ENCODE measurements at places on chromosomes 16 and 17.
A peak's percentile ranks its signal among the peaks of the same experiment; 100 is the strongest.

- no peak for DNase-seq
Observed at GRCh38 chr16:4876646-4877379, 29.5 kb downstream of the UBN1 start.

GRCh38 chr17:40327735-40328385 lies 18.9 kb downstream of the RARA start:
- no peak for DNase-seq

DNA sequence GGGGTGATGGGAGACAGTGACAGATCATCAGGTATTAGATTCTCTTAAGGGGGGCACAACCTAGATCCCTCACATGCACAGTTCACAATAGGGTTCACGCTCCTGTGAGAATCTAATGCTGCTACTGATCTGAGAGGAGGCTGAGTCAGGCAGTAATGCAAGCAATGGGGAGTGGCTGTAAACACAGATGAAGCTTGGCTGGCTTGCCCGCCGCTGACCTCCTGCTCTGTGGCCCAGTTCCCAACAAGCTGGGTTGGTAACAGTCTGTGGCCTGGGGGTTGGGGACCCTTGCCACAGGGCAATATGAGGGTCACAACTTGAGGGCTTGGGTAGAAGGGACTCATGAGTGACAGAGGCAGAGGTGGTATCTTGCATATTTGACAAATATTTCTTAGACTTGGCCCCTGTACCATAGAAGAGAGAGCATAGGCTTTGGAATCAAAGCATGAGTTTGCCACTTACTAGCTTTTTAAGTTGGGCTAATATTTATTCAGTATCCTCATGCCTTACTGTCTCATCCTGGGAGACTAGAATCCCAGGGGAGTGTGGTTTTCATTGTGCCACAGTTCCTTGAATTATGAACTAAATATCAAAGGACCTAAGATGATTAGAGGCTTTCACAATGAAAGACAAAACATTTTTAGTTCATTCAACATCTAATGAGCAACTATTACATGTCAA lies 133.4 kb downstream of the SPACA3 start:
- no peak for DNase-seq

DNA sequence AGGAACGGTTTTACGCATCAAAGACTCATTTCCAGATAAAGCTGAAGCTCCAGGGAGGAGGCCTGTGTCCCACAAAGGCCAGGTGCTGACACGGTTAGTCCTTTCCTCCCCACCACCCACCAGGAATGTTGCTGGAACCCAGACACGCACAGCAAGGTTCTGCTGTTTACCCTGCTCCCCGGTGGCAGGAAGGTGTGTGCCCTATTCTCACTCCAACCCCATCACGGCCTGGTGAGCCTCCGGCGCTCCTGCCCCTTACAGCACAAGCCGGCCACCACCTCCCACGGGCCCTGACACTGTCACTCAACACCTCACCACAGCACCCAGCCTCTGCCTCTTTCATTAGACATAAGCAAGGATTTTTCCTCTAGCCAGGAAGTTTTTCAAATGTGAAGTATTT lies 47.8 kb downstream of the ANKRD11 start:
- no peak for DNase-seq

GRCh38 chr17:68480885-68481284 lies 23.6 kb upstream of the WIPI1 start:
- DNase-seq = no peak

GRCh38 chr17:72711521-72712310 lies 380.8 kb downstream of the SLC39A11 start:
- no peak for DNase-seq

DNA sequence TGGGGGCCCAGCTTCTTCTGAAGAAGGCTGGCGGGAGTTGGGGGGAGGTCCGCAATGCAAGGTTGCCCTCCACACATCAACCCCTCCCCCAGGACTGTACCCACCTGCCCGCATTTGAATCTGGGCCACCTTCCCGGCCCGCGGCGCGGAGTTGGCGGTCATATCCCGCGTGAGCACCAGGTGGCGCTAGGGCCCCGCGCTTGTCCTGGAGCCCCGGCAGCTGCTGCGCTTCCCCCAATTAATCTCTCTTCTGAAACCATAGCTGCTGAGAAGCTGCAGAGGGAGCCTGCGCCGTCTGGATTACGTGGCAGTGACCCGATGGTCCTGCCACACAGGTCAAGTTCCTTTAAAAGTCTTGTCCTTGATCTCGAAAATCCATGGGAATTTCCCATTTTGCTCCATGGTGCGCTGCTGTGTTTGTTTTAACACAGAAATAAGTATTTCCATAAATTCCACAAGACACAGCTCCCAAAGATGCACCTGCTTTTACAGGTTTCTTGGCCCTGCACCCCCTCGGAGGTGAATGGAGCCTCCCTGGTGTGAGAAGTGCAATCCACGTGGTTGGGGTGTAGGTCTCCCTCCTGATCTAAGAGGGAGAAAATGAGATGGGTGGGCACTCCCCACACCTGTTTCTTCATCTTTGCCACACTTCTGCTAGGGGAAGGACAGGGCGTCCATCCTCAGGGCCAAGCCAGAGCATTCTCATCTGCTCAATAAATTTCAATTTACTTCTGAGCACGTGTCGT lies 22.1 kb downstream of the COX4I1 start:
- peak; percentile 78 for DNase-seq

GRCh38 chr16:84484579-84485254 lies 19.7 kb downstream of the MEAK7 start:
- peak; percentile 68 for DNase-seq

- DNase-seq = no peak
Observed at GRCh38 chr16:15726715-15727114, 76.7 kb downstream of the NDE1 start.

- no peak for DNase-seq
Observed at GRCh38 chr16:61057635-61058034, 978.6 kb downstream of the CDH8 start.

DNA sequence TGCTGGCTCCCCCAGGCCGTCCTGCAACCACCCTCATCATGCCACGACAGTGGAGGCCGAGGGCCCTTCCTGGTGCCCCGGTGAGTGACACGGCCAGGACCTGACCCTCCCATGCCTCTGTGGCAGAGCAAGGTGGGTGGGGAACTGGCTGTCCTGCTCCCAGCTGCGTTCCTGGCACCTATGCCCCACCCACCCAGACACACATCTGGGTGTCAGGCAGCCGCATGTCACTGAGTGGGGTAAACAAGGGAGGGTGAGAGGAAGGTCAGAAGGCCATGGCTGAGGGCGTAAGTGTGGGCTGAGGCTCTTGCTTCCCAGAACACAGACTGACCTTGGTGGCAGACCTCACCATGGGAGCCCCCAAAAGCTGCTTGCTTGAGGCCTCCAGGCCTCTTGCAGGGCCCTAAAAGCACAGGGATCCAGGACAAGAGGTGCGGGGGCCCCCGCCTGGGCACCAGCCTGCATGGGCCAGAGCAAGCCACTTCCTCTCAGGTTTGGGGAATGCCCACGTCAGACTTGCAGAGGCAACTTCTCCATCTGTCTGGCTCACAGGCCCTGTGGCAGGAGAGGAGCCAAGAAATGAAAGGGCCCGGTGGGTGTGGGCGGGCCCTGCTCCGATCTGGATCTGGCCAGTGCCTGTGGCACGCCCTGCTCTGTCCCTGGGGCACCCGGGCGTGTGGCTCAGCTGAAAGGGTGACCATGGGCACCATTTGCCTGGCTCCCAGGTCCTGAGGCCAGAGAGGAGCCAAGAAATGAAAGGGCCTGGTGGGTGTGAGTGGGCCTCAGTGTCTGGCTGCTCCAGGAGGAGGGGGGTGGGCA lies 3.9 kb upstream of the CCDC57 start:
- DNase-seq = peak; percentile 70
